Stimulated activated CD4-positive, alpha-beta T cell treated with anti-CD3 and anti-CD28 coated beads, Interleukin-12 subunit alpha, Interleukin-12 subunit beta, amount 100 ng/mL, for 4 hours (primary cell): ENCODE measurements at places on chromosomes 16 and 17.

DNA sequence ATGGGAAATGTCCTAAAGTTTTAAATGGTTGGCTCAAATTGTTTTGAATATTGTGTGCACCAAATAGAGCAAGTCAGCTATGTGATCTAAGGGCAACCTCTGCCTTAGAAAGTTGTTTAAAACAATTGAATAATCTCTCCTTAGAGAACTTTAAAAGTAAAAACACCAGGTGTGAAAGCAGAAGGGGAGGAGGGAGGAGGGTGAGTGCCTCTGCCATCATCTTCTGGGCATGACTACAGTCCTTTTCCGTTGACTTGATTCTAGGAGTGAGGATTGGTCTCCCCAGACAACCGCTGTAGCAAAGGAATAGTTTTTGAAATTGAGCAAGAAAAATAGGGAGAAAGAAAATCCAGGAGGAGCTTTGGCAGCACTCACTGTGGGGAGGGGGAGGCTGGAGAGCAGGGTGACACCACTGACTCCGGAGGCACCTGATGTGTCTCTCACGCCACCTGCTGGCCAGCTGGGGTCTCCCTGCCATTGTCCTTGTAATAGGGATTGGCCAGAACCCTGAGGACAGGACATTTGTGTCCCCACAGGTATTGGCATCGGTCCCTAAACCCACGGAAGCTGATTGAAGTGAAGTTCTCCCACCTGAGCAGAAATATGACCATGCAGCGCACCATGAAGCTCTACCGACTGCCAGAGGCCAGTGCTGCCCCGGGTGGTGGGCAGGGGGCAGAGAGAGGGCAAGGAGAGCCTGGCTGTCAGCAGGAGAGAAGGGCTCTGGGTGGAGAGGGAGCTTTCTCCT lies 33.3 kb downstream of the PLCD3 start:
- peak; percentile 71 for DNase-seq

- no peak for DNase-seq
Observed at GRCh38 chr16:72646615-72647014, 401.3 kb downstream of the ZFHX3 start.

- no peak for DNase-seq
Observed at GRCh38 chr17:17067257-17067656, 25.0 kb downstream of the MPRIP start.

DNA sequence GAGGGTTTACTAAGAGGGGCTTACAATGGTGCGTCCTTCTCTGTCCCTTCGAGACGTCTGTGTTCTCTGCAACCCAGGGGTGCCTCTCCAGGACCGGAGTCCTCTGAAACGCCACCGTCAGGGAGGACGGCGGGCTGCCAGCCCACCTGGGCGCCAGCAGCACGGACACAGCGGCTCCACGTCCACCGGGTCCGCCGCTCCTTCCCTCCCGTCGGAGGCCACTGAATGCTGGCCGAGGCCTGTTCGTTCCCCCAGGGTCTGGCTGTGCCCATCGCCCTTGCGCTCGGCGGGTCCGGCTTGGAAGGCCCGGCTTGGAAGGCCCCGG lies 403 bp downstream of the TEPSIN start:
- DNase-seq = no peak

- DNase-seq = peak; percentile 15
Observed at GRCh38 chr16:57134982-57135381, 42.6 kb downstream of the CPNE2 start.

GRCh38 chr16:13397126-13397525 lies 495.7 kb downstream of the SHISA9 start:
- no peak for DNase-seq

GRCh38 chr16:75924397-75924796 lies 198.1 kb upstream of the CPHXL start:
- no peak for DNase-seq

DNA sequence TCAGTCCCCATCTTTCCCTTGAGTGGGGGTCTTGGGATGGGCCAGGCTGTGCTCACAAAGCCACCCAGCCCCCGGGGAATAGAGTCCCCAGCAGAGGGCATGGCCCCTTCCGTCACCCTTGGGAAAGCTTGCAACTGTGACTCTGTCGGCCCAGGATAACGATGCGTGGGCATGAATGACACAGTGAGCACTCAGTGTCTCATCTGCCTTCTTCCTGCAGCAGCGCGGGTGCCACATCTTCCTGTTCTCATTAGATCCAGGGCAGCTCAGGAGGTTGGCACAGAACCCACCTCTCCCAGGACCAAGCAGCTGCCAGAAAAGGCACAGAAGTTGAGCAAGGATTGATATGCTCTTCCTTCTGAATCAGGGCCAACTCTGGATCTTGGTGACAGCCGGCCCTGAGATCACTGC lies 84.7 kb downstream of the MRC2 start:
- no peak for DNase-seq
